ENCODE measurements at places on chromosomes 13 and 19.

DNA sequence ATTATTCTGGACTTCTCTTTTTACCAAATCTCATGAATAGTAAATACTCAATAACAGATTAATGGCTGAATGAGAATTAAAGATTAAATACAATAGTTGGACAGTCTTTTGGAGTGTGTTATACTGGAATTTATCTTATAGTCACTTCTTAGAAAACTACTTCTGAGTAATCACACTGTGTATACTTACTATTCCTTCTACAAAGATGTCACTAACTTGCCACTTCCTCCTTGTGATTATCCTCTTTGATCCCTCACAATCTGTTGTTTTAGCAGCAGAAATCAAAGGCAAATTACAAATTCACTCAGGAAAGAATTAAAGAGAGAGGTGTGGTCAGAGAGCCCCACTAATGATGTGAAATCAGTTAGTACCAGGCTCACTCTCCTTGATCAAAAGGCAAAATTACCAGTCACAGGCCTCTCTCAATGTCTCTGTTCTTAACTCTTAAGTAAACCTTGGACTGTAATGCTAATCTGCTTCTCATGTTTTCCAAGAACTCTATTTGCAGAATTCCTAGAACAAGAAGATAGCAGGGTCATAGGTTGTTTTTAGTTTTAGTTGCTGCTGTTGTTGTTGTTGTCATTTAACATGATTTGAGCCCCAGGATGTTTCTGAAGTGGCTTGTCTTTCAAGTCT lies 37.3 kb upstream of the FNDC3A start:
- no peak for DNase-seq

GRCh38 chr19:46845959-46846459 lies 4.6 kb downstream of the AP2S1 start:
- DNase-seq = no peak

DNA sequence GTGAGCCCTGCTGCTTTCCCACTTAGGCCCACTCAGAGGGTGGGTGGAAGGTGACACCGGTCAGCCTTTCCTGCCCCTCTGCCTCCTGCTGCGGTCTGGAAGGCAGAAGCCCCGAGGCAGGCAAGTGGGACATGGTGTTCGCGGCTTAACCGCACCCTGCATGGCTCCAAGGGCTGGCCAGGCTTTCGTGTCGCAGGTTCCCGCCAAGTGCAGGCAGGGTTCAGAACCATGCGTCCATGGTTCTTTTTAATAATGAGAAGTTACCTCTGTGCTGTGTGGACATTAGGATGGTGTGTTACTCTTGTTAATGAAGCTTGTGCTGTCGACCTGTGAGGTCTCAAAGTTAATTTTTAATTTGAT lies 986 bp downstream of the DGKH start:
- no peak for DNase-seq

GRCh38 chr13:107590556-107590955 lies 624.8 kb downstream of the LIG4 start:
- DNase-seq = no peak

DNA sequence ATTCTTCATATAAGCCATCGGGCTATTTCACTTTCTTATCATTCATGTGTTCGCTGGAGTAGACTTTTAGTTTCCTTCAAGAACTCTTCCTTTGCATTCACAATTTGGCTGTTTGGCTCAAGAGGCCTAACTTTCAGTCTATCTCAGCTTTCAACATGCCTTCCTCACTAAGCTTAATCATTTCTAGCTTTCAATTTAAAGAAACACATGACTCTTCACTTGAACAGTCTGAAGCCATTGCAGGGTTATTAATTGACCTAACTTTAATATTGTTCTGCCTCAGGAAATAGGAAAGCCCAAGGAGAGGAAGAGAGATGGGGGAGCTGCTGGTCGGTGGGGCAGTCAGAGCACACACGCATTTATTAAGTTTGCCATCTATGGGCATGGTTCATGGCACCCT lies 158.1 kb downstream of the SUCLA2 start:
- DNase-seq = no peak

GRCh38 chr19:36152019-36152351 lies 262 bp downstream of the COX7A1 start:
- no peak for DNase-seq

DNA sequence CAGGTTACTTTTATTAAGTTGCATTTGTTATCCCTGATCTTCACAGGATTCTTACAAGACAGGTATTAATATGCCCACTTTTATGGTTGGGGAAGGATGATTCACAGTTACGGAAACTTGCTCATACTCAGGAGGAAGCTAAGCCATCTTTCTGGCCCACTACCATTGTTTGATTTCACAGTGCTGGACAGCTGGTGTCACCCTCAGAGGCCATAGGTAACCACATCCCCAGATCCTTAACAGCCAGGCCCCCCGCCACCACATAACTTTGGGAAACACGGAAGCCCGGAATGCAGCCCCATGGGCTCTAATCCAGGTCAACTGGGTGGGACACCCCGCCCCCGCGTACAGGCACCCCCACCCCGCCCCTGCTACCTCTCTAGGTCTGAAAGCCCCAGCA lies 119.7 kb downstream of the IRS2 start:
- no peak for DNase-seq

DNA sequence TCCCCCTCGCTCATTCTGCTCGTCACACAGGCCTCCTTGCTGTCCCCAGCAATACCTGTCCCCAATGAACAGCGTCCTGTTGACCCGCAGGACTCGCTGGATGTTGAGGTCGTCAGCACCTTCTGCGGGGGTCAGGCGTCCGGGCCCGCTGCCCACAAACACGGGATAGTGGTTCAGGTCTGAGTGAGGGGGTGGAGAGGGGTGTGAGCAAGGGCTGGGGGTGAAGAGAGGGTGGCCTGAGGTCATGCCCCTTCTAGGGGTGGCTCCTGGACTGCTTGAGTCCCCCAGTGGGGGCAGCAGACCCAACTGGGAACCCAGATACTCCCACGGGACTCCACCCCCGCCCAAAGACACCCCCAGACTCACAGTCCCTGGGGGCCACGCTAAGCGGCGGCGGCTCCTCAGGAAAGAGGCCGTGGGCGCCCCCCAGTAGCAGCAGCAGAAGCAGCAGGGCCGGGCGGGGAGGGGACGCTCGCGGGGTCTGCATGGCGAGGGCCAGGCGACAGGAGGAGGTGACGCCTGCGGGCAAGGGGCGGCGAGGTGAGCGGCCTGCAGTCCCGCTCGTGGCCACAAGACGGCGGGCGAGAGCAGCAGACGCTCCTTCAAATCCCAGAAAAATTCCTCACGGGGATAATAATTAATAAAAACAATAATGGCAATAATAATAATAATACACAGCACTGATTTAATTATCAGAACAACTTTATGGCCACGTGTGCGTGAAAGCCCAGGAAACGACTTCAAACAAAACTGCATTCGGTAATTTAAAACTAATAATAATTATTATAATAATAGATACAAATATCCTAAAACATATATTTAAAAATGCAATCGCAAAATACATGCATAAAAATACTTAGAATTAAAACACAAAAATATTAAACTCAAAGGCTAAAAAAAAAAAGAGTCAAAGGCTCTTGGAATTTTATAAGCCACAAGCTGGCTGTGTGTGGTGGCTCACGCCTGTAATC lies 1.2 kb downstream of the SEMA6B start:
- no peak for DNase-seq

DNA sequence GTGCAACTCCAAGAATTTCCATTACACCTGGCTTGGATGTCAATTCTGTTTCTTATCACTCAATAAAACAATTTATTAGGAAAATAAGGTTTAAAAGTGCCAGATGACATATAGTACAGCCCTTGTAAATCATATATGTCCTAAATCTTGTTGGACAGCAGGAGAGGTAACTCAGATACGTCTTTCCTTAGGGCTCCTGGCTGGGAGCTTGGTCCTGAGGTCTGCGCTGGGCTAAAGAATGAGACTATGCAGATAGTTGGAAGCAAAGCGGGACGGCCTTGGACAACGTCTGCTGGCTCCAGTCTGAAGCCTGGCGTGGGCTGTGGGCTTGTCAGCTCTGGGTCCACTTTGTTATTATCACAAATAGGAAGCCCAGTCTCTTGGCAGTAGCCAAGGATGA lies 377.0 kb downstream of the DLEU7 start:
- DNase-seq = no peak

GRCh38 chr19:16383584-16384161 lies 59.0 kb downstream of the KLF2 start:
- DNase-seq = no peak

- DNase-seq = no peak
Measured at GRCh38 chr13:51823359-51823758, 19.4 kb upstream of the DHRS12 start.

DNA sequence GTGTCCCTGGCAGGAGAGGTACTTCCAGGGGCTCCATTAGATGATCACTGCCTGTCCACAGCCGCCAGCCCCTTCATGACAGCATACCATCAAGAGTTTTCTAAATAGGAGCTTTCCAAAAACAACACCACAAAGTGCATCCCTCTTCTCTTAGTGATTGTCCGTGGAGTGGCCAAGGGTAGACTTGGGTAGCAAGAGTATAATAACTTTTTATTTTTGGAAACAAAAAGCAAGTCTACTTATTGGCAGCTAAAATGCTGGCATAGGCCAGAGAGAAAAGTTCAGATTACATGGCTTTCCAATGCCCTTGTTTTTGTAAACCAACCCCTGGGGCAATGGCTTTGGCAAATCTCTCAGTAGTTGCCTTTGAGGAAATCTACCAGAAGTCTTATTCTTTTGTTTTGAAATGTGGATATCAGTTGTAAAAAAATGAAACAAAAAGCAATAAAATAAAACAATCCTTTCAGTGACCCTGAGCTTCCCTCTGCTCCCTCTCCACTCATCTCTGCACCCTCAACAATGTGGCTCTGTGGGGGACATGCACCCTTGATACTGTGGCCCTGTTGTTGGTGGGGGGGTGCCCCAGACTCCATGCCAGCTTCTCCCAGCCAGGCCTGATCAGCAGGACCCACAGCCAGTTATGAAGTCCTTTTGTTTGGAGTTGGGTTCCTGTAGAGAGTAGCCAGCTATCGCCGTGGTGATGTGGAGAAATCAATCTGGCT lies 294.1 kb downstream of the DLEU7 start:
- no peak for DNase-seq

GRCh38 chr19:21158523-21159135 lies 16.8 kb downstream of the ZNF431 start:
- DNase-seq = peak; percentile 6

DNA sequence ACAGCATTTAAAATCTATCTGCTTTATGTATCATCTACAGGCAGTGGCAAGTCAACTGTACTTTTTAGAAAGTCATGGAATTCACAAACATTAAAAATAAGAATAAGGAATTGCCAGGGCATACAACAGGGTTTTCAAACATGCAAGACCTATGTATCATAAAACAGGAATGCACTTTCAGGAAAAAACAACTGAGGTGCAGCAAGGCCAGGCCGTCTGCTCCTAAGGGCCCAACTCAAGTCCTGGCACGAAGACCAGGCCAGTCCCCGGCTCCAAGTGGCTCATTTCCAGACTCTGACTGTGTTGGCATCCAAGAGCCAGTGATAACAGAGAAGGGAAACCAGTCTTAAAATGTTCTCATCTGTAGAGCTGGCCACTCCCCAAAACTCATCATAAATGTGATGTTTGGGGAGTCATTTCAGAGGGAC lies 7.1 kb downstream of the RFX2 start:
- DNase-seq = peak; percentile 88

- no peak for DNase-seq
Measured at GRCh38 chr19:57606931-57607330, 7.1 kb upstream of the ZNF134 start.

- DNase-seq = peak; percentile 92
Measured at GRCh38 chr13:26186118-26186870, 35.8 kb downstream of the RNF6 start.

- peak; percentile 1 for DNase-seq
Measured at GRCh38 chr19:37763488-37763887, 15.9 kb downstream of the ZNF573 start.

DNA sequence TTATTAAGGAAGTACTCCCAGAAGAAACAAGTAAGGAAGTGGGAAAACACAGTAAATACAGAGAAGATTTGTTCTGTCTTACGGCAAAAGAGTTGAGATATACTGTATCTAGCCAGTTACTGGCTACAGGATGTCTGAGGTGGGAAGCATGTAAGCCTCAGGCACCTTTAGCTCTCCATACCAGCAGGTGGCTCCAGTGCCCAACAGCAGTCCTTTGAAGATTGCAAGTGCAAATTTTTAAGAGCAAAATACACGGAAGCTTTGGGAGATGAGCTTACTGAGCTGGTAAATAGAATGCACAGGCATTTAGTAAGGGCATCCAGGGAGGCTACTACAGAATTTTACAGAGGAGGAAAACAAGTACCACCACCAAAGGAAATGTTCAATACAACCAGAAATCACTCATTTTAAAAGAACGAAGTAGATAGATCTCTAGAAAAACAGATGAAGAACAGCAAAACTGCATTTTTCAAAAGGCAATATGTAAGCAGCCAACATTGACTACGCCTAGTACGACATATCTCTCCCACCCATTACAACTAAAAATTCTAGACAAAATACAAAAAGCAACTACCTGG lies 57.9 kb upstream of the VSTM2B start:
- DNase-seq = no peak

- no peak for DNase-seq
Measured at GRCh38 chr13:113548778-113549621, 35.6 kb upstream of the TFDP1 start.

DNA sequence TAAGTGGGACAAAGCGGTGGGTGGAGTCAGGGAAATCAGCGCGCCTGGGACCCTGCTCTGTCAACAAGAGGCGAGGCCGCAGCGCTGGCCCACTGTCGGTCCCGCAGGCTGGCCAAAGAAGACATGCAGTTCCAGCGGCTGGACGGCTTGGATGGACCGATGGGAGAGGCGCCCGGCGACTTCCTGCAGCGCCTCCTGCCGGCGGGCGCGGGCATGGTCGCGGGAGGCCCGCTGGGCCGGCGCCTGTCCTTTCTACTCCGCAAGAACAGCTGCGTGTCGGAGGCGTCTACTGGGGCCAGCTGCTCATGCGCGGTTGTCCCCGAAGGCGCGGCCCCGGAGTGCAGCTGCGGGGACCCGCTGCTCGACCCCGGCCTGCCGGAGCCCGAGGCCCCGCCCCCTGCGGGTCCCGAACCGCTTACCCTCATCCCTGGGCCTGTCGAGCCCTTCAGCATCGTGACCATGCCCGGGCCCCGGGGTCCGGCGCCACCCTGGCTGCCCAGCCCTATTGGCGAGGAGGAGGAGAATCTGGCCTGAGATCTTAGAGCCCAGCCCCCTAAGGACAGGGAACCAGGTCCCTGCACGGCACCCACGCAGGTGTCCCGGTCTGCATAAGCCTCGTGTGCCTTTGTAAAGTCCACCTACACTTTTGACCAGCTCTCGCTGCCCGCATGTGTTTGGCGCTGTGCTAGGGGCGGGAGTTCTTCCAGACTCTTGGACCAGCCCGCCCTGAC lies 6.1 kb downstream of the BEST2 start:
- peak; percentile 53 for DNase-seq

- no peak for DNase-seq
Measured at GRCh38 chr13:100826441-100826840, 151.8 kb upstream of the TMTC4 start.

GRCh38 chr13:111398196-111398595 lies 77.8 kb downstream of the TEX29 start:
- no peak for DNase-seq

GRCh38 chr19:3266092-3266693 lies 41.7 kb downstream of the CELF5 start:
- DNase-seq = no peak

Measured in fibroblast of skin of right quadriceps (primary cell).